ENCODE measurements at places on chromosomes 1 and 21.

- no peak for DNase-seq
Measured at GRCh38 chr1:245188403-245188802, 33.6 kb downstream of the KIF26B start.

DNA sequence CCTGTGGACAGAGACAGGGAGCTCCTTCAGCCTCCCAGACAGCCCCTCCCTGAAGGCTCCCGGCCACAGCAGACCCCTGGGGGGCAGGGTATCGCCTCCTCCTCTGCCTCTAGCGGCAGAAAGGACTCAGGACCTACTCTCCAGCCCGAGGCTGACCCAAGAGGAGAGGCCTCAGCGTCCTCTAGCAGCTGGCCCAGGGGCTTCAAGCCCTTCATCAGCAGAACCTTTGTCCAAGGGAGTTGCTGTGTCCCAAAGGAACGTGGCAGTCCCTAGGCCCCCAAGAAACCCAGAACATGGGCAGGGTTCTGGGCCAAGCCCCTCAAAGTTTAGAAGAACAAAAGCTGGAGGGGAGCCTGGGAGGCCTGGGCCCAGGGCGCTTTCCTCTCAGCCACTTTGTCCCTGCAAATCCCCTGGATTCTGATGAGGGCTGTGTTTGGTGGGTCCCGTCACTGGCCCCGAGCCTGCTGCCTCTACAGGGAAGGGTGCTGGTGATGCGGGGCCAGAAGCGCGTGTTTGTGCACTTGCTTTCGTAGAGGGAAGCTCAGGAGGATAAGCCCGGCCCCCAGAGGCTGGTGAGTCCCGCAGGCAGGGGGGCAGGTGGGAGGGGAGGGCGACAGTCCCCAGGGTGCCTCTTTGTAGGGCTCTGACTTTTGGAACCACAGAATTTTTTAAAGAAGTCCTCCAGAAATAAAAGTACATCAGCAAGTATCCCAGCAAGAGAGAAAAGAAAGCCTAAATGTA lies 13.3 kb downstream of the ITGB2 start:
- no peak for DNase-seq

- DNase-seq: no peak
Measured at GRCh38 chr1:6490181-6491080, 1.0 kb downstream of the PLEKHG5 start.

DNA sequence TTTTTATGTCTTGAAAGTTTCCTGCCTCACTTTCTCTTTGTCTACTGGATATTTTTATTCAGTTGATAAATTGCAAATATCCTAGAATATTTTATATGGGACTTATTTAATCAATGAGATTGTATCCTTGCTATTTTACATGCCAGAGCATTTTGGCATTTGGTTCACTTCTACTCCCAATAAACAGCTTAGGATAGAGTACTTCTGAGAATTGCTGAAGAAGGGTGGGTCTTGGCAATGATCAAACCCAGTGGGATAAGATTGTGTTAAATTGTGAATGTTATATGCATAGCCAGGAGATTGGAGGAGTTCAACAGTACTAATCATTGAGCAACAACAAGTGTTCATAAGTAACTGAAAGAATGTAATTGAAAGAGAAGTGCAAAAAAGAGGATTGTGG lies 60.1 kb downstream of the SDCCAG8 start:
- DNase-seq: no peak

- DNase-seq: no peak
Measured at GRCh38 chr1:82388679-82389078, 587.9 kb downstream of the ADGRL2 start.

- no peak for DNase-seq
Measured at GRCh38 chr1:225471109-225471452, 43.2 kb upstream of the LBR start.

DNA sequence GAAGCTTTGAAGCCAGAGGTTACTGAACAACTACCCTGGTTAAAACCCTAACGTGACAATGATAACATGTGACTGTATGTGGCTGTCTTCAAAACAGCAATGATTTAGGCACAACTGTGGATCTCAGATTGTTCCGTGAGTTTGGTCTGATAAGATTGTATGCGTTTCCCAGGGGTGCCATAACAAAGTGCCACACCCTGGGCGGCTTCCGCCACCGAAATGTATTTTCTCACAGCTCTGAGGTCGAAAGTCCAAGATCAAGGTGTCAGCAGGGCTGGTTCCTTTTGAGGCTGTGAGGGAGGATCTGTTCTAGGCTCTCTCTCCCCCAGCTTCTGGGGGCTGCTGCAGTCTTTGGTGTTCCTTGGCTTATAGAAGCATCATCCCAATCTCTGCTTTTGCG lies 29.5 kb upstream of the ERG start:
- no peak for DNase-seq

DNA sequence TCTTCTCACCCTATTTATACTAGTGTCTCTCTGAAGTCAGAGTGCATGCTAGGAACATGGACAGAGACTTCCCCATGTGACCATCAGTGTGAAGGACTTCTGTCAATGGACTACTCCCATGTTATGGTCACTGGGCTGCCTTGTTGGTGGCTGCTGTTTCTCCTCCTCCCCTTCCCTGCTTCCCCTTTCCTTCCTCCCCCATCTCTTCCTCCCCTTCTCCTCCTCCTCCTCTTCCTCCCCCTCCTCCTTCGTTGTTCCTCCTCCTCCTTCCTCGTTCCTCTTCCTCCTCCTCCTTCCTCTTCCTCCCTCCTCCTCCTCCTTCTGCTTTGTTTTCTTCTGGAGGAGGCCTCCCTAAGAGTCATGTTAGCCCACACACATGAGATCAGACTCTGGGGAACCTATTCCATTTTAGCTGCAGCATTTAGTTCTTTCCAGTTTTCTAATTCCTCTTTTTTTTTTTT lies 35.8 kb downstream of the IER5 start:
- DNase-seq: no peak

GRCh38 chr1:42888013-42888633 lies 41.7 kb downstream of the ZNF691 start:
- no peak for DNase-seq

DNA sequence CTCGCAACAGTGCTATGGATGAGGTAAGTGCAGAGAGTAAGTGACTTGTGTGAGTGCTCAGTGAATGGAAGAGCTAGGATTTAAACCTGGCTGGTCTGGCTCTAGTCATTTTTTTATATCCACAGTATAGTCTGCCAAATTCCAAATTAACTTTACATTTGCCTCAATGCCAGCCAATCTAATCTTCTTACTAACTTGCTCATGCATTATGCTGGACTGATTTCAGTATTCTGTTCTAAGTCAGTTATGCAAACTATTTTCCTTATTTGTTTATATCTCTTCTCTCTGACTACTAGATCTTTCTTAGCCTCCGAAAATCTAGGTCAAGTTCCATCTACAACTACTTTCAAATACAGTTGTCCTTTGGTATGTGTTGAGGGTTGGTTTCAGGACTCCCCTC lies 133.3 kb downstream of the XPR1 start:
- no peak for DNase-seq

- DNase-seq: no peak
Measured at GRCh38 chr1:91555821-91556531, 55.3 kb downstream of the CDC7 start.

DNA sequence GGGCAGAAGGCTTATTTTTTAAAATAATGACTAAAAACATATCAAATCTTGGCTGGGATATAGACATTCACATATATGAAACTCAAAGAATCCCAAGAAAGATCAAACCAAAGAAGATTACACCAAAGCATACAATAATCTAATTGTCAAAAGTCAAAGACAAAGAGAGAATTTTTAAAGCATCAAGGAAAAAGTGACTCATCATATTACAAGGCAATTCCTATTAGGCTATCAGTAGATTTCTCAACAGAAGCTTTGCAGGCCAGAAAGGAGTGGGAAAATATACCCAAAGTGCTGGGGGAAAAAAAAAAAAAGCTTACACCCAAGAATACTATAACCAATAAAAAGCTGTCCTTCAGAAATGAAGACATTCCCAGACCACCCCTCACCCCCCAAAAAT lies 375.6 kb downstream of the BRINP2 start:
- DNase-seq: no peak

- no peak for DNase-seq
Measured at GRCh38 chr21:43034101-43034500, 41.5 kb downstream of the CBS start.

DNA sequence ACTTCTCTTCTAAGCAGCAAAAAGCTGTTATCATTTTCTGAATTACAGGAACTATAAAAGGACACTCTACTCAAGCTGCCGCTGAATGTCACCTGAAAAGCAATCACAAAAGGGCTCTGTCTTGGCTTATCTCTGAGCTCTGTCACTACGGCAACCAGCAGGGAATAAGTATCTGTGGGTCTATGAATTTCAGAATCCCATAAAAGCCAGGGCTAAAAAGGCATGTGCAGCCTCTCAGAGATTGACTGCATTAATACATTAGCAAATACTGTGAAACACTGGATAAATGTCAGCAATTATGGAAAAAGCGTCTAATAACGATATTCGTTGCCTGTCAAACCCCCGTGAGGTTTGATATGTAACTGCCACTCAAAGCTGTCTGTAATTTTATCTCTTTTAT lies 210.2 kb upstream of the DMRTA2 start:
- no peak for DNase-seq

DNA sequence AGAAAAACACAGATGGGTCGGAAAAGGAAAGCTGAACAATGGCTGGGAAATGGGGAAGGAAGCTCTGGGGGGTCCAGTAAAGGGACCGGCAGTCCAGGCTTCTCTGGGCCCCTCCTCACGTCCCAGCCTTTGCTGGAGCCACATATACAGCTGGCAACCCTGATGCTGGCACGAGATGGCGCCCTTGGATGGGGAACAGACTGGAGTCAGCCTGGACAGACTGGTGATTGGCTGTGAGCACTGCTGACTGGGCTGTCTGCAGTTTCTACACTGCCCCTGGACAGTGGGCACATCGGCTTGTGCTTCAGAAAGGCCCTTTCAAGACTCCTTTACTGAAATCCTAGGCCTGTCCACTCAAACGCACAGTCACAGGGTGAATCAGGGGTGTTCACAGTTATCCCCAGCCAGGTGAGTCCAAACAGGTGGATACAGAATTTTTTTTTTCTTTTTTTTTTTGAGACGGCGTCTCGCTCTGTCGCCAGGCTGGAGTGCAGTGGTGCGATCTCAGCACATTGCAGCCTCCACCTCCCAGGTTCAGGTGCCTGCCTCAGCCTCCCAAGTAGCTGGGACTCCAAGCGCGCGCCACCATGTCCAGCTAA lies 31.1 kb upstream of the ZBTB40 start:
- DNase-seq: no peak

- no peak for DNase-seq
Measured at GRCh38 chr1:211797994-211798393, 32.6 kb downstream of the LPGAT1 start.

- no peak for DNase-seq
Measured at GRCh38 chr1:50300297-50300696, 122.9 kb downstream of the DMRTA2 start.

GRCh38 chr1:6210591-6211355 lies 4.9 kb downstream of the RNF207 start:
- DNase-seq: no peak

DNA sequence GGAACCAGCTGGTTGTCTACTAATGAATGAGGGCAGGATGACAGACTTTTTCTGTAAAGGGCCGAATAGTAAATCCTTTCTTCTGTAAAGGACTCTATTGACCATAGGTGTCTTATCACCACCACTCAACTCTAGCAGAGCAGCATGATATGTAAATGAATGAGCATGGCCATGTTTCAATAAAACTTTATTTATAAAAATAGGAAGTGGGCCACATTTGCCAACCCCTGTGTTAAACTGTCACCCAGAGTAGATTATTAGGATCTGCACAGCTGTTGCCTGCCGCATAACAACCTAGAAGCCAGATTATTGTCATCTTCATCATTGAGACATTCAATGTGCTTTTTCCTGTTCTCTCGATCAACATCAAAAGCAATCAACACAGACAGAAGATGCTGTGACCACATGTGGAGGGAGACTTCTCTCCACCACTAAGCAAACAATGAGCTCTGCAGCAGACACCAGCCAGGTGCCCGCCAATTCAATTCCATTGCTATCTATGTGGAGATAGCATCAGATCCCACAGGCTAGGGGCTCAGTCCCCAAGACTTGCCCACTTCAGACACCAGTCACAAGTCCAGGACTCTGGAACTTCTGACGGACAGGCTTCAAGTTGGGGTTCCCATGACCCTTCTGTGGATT lies 6.8 kb upstream of the EFHD2 start:
- no peak for DNase-seq

DNA sequence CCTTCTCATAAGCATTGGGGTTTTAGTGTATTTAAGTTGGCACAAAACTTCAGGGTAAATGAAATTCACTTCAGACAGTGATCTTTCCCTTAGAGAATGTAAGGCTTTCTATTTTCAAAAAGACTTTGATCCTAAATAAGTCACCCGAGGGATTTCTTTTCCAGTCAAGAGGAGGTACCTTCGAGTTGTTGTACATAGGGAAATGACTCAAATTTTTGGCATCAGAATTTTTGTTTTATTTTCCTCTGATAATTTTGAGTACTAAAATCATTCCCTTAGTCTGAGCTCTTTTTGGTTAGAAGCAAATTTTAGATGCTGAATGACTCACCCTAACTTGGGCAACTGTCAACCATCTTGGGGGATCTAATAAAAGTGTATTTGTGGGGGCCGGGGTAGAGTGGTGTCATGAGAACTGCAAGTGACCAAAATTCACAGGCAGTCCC lies 193.9 kb downstream of the DHRS3 start:
- DNase-seq: no peak

- DNase-seq: no peak
Measured at GRCh38 chr1:93740601-93741031, 59.0 kb upstream of the BCAR3 start.

Data from stimulated activated CD4-positive, alpha-beta T cell treated with anti-CD3 and anti-CD28 coated beads, Interleukin-1b, Interleukin-23, amount 100 ng/mL, for 1 hour (primary cell).